A549 (cell line): ENCODE measurements at places on chromosomes 6 and 20.

DNA sequence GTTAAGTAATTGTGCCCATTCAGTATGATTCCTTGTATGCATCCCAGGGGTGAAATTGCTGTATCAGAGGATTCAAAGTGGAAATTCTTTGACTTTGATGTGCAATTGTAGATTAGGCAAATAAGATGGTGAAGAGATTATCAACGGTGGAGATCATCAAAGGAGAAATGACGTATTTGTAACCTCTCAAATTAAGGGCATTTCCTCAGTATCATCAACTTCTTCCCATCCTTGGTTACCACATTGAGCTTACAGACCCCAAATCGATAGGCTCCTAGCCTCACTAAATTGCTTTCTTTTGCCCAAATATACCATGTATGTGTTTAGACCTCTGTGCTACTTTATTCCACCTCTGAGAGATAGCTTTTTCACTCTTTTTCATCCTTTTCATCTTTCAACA lies 213.1 kb upstream of the ZFP64 start:
- DNase-seq, result no peak

GRCh38 chr6:56050530-56051201 lies 175.3 kb upstream of the BMP5 start:
- no peak for DNase-seq

DNA sequence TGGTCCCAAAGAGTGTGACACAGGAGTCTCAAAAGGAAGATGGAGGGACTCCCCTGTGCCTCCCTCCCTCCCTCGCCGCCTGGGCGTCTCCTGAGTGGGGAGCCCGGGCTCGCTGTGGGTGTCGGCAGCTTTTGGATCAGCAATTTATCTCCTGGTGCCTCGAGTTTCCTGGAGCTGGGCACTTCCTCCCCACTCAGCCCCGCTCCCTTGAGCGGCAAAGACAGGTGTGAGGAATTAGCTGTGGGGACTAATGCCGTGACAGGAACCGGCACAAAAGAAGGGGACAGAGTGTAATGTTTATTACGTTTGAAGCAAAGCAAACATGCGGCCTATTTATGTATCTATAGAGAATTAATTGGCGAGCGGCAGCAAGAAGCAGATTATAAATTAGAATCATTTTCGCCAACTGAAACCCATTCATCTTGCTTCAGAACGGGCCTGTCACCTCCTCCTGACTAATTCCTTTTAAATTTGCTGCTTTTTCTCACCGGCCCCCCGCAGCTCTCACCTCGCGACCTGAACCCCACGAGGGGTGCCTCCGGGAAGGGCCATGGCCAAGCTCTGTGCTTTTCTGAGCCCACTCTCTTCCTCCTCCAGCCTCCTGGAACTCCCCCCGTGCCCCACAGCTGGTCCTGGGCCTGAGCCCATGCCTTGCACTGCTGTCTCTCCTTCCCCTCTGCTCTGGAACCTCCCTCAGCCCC lies 8.8 kb upstream of the CDH22 start:
- no peak for DNase-seq

- DNase-seq, result no peak
Observed at GRCh38 chr6:161828355-161828754, 554.5 kb upstream of the AGPAT4 start.

DNA sequence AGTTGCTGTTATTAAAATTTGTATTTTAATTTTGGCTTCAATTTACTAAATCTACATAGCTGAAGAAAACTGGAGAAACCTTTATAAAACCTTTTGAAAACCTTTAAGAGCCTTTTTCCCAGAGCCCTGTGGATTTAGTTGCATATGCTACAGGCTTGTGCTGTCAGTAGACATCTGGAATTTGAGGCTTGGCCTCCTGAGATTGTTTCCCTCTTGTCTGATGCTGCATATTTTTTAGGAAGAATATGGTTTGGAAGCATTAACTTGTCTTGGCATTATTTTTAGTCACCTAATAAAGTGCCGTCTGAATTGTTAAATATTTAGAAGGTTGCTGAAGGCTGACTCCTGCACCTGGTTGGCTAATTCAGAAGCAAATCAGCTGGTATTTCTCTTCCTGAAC lies 369.4 kb downstream of the UTRN start:
- no peak for DNase-seq

- no peak for DNase-seq
Observed at GRCh38 chr20:57260934-57261333, 5.5 kb downstream of the BMP7 start.

- peak; percentile 60 for DNase-seq
Observed at GRCh38 chr20:10040070-10040975, 5.5 kb downstream of the ANKEF1 start.

DNA sequence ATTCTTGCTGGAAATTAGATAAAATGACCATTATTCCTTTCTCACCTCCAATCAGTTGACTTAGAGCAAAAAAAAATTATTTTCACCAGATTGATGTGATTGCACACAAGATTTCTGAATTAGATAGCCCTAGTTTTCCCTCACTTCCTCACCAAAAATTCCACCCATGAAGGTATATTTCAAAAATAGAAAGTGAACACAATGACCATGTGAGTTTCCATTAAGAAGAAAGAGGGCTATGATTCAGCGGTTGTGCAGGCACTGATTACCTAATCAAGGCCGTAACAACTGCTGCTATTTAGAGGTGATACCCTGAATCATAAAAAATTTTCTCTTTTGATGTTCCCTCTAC lies 19.5 kb upstream of the RALGAPA2 start:
- DNase-seq, result no peak

GRCh38 chr6:169397684-169398083 lies 144.0 kb upstream of the THBS2 start:
- no peak for DNase-seq

- no peak for DNase-seq
Observed at GRCh38 chr6:73742433-73742832, 46.4 kb downstream of the CD109 start.

- no peak for DNase-seq
Observed at GRCh38 chr20:42041000-42041565, 422.9 kb upstream of the CHD6 start.

GRCh38 chr6:136566851-136567250 lies 16.6 kb upstream of the MAP7 start:
- DNase-seq, result no peak

DNA sequence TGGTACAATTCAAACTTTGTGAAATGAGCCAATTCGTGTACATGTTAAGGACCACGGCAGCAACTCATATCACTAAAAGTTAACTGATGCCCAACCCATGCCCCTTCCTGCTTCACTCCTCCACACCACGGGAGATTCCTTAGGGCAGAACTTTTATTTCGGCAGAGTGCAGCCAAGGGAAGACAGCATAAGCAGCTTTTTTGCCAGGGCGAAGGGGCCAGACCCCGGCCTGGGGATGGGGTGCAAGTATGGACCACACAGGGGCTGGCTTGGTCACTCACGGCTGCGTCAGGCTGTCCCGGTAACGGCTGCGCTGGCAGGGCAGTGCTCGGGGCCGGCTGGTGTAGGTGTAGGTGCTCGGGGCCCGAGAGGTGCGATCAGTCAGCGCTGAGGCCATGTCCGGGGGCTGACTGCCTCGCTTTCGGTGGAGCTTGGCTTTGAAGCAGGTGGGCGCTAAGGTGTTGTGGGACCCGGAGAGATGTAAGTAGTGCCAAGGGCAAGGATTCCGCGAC lies 792 bp downstream of the RSPH3 start:
- peak; percentile 6 for DNase-seq

DNA sequence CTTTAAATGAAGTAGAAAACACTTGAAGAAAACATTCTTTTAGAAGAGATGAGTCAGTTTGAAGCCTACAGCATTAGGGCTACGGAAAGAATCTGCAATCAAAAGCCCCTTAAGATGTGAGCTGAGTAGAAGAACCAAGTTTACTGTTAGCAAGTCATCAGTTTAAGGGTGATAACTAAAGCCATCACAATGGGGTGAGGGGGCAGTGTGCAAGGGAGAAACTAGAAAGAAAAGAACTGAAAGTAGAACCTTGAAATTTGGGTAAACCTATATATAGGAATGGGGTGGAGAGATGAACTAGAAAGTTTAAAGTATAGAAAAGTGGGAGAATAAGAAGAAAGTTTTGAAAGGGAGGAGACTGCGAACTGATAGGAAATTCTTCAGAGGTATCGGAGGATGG lies 212.9 kb downstream of the COL19A1 start:
- DNase-seq, result no peak

GRCh38 chr6:154429711-154430110 lies 73.1 kb upstream of the IPCEF1 start:
- no peak for DNase-seq

- DNase-seq, result no peak
Observed at GRCh38 chr6:125748406-125749172, 843 bp upstream of the HEY2 start.

DNA sequence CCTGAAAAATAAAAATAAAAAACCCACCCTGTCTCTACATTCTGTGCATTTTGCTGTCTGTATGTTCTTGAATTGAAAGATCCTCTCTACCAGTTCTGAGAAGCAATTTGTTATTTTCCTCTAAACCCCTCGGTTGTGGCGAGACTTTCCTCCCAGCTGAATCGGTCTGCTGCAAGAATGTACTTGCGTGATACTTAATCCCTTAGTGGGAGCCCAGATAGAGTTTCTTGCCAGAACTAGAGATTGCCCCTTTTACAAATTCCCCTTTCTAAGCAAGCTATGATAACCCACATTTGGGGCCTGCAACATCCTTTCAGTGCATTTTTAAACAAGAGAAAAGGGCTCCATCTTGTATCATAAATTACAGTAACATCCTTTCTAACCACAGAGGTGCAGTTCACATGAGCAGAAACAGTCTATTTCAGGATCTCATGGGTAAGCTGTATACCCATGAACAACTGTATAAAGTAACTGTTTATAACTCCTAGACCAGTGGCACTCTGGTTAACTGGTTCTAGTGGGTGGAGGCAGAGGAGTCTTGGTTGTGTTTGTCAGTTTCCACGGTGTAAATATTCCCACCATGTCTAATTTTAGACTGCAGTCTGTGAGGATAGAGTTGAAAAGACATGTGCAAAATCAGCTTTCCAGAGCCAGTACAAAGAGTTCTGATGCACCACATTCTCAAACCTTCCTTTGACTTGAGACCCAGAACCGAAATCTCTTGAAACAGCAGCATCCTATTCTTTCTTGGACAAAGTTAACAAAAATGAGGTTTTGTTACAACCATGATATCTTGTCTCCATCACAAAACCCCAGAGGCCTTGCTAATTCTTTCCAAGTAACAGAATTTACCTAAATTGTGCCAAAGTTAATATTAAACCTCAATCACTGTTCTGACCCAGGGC lies 113.1 kb upstream of the ZNF217 start:
- no peak for DNase-seq

DNA sequence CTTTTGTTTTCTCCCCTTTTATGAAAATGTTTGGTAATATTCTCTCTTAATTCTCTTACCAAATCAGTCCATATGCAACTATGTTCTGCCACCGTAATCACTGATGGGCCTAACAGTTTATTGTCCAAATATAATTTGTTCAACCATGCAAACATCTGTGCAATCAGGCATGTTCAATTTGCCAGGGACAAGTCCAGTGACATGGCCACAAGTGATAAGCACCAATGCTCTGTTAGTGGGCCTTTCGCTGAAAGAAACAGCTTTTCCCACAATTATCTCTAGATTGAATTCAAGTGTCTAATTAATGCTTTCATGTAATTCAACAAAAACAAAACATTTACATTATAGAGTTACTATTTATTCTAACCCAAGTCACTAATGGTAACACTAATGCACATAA lies 53.3 kb downstream of the EPB41L2 start:
- no peak for DNase-seq

DNA sequence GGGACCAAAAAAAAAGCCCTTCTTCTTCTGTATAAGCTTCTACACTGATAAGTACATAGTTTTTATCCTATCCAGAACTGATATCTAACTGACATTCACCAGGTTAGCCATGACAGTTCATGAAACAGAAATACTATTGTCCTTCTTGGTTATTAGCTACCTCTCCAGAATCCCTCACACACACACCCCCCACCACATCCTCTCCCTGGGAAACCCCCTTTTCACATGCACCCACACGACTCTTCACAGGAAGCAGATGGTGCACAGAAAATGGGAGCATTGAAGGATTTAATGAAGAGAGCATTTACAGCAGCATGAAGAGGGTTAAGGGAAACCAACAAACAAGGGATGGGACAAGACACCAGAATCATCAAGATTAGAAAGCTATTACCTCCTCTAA lies 88.9 kb downstream of the FHL5 start:
- DNase-seq, result no peak

GRCh38 chr20:38260025-38260377 lies 534 bp downstream of the KIAA1755 start:
- DNase-seq, result no peak

- DNase-seq, result no peak
Observed at GRCh38 chr6:107021446-107022185, 6.4 kb upstream of the MTRES1 start.
